CD4-positive, CD25-positive, alpha-beta regulatory T cell (primary cell): ENCODE measurements at places on chromosomes 16 and 17. TPM values are rescaled to one million over a fixed set of nuclear protein-coding genes. Genes with fewer than 3 reads are reported as not detected.

DNA sequence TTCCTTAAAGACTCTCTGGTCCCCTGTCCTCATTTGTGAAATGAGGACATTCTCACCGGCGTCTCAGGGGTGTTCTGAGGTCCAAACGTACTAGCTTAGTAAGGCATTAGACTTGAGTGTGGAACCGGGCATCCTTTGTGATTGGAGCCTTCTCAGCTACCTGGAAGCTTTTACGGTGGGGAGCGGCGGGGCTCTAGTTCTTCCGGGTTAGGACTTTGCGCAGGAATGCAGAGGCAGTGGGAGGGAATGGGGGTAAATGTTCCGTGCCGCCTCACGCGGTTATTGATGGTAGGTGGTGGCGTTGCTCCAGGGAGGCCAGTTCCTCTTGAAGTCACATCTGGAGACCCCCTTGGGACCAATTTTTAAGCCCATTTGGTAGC is 113.6 kb downstream of the SNX29 start:
- no peak for DNase-seq

GRCh38 chr17:59752446-59752845 is 45.0 kb downstream of the VMP1 start:
- DNase-seq = no peak

GRCh38 chr17:81342269-81343070 is 47.4 kb upstream of the SLC38A10 start:
- DNase-seq = no peak

- no peak for DNase-seq
Observed at GRCh38 chr17:80423536-80424225, 8.7 kb downstream of the ENDOV start.

Gene ANKFY1
- 61.0 TPM for total RNA-seq

DNA sequence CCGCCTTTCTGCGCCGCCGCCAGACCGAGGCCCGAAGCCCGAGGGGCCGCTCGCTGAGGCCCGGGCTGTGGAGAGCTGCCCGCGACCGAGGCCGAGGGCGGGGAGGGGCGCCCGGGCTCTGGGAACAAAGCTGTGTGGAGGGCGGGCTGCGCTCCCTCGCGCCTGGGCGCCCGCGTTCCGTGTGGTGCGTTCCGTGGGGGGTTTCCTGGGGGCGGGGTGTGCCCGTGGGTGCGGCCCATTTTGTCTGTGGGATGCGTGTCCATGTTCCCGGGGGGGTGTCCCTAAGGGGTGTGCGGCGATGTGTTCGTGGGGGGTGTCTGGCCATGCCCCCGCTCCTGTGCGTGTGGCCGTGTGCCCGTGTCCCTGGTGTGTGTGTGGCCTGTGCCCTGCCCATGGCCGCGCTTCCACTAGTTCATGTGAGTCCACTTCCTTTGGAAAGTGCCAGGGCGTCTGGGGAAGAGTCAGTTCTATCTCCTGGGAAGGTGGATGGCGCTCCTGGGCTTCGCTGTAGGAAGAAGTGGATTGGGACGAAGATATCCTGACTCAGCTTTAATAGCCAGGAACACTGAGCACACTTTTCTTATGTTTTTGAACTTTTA is 520 bp downstream of the JPT2 start:
- DNase-seq = no peak

Gene AIPL1
- total RNA-seq = not detected

DNA sequence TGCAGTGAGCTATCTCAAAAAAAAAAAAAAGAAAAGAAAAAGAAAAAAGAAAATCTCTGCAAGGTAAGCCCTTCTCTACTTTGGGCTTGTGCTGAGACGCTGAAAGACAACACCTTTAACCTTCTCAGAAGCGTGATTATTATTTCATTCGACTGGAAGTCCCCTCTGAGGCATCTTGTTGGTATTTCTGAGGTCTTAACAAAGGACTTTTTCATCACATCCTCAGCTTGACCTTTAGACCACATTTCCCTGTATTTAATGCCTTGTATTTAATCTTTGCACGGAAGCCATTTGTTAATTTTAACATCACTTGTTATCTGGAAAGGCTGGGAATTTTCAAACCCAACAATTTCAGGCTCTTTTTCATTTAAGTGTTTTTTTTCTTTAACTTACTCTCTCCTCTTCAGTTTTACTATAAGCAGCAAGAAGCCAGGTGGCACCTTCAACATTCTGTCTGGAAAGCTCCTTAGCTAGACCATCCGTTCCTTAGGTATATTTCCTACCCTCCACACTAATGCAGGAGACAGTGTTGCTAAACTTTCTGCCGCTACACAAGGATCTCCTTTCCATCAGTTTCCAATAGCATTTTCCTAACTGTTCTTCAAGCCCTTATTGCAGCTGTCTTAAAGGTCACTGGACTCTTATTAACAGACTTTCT is 10.3 kb downstream of the KCTD13 start:
- no peak for DNase-seq
